ENCODE measurements at places on chromosomes 2 and 18.
A peak's percentile ranks its signal among the peaks of the same experiment; 100 is the strongest.

GRCh38 chr2:25821225-25822056, 56.8 kb downstream of the ASXL2 start:
- DNase-seq, result peak; percentile 27

GRCh38 chr2:177597759-177598158, 205.2 kb downstream of the AGPS start:
- no peak for DNase-seq

GRCh38 chr18:63917817-63918216, 10.1 kb downstream of the SERPINB10 start:
- peak; percentile 62 for DNase-seq

- peak; percentile 32 for DNase-seq
These were observed 427.3 kb downstream of the THSD7B start for GRCh38 chr2:137192366-137193310.

GRCh38 chr18:10851824-10852319, 297.5 kb downstream of the PIEZO2 start:
- DNase-seq, result peak; percentile 67

DNA sequence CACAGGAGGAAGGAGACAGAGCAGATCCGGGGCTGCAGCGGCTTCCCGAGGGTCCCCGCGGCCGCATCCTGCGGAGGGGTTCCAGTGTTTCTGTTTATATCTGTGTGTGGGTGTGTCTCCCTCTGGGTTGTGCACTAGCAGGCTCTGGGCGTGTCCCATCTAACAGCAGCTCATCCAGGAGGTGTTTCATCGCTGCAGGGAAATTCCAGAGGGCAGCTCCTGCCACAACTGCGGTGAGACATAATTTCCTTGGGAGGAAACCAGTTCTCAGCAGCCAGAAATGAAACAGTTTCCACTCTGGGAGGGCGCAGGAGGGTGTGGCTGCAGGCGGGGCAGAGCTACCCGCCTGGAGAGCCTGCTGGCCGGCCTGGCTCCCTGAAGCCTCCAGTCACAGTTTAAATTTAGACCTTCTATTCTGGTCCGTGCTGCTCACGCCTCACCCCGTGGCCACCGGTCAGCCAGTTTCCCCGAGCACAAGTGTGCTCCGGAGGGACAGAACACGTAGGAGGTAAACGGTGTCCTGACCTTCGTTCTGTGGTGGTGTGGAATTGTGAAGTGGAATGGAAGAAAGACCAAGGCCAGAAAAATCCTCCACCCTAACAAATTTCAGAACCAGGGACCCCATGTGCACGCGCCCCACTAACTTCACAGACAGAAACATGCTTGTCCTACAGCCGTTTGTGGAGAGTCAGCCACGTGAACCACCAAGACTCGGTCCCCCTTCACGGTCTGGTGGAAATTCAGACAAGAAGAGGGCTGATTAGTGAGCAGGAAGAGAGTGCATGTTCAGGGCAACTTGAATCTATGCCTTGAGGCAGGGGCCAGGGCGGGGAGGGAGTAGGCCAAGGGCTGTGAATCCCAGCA, 50.2 kb downstream of the TEX44 start:
- DNase-seq, result peak; percentile 92

DNA sequence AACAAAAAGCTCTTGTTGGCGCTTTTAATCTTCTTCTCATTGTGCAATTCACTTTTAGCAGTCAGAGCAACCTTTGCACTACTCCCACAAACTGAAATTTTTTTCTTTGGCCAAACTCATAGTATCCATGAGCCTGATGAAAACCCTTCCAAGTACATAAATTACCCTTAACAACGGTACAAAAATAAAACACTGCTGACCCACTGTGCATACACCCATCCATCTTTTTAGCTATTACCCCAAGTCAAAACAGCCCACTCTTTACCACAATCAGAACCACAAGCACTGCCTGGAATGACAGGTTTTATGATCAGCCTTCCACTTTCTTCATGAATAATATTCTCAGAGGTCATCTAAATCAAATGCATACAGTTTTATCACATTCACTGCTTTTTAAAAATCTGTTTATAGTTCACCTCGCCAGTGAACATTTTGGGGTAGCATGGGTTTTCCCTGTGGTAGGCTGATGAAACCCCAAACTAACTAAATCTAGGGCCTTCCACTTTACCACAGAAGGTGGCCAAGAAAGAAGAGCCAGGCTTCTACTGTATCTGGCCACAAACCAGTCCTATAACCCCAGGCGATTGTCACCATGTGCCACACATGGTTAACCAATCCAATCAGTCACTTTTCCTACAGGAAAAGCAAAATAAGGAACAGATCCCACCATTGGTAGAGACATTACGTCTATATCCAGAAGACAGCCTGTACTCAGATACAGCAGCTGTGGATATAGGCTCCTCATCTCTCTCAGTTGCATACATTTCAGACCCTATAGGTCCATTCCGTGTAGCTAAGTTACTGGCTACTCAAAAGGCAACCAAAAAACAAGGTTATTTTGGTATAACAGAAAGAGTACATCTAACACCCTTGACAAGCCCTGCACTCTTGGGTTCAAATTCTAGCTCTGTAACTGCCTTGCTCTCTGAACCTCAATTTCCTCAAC, 171.3 kb downstream of the THADA start:
- peak; percentile 99 for DNase-seq

DNA sequence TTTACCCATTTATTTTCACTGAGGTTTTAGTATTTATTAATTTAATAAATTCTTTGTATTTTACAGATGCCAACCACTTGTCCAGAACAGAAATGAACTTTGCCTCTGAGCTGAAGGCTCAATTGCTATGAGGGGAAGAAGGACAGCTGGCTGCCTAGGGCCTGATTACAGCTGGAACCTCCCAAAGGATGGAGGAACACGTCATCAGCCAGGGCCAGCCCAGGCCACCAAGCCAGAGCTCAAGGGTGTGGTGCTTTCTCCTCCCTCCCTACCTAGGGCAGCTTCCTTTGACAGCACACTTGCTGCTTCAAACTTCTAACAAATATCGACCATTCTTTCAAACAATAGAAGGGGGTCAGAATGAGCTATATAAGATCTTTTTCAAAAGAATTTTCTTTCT, 19.7 kb upstream of the RIOK3 start:
- no peak for DNase-seq

- no peak for DNase-seq
These were observed 1.0 kb downstream of the FAM136A start for GRCh38 chr2:70300771-70301343.

DNA sequence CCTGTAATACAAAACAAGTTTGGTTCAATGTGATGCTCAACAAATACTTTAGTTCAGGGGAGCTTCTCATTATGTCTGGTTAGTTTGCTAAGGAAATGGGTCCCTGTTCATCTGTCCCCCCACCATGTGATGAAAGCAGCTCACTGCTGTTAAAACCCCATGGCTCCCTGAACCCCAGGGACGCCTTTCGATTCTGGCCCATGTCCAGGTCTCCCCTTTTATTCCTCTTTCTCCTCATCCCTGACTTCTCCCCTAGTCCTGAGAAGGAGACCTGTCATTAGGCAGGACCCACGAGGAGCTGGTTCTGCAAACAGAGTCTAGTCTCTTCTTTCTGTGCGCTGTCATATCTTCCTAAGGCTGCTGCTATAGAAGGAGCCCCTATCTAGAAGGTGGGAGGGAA, 213.3 kb upstream of the OSR1 start:
- DNase-seq, result no peak

DNA sequence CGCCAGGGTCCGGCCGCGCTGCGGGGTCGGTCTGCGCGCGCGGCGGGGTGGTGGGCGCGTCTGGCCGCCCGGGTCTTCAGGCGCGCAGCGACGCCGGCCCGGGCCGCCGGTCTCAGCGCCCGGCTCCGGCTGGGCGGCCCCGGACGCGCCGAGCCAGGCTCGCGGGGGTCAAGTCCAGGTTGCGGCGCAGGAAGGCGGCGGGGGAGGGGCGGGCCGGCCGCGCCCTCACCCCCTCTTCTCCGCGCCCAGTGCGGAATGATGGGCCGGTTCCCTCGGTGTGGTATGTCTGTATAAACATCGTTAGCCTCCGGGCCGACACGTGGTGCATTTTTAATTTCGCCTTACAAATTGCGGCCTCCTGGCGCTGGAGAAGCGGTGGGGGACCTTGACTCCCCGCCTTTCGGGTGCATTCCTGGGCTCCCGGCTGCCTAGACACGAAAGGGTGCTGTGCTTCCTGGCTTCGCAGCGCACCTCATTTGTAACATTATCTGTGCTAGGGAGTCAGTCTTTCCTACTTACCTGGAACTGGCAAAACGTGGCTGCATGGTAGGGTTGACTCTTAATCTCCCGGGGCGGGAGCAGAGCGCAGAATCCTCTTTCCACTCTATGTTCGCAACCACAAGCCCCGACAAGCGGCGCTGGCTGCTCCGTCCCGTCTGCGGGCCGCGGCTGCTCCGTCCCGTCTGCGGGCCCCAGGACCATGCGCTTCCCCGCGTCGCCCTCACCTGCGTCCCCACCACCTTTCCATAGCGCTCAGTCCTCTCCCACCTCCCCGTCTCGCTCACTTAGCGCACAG, 69.0 kb downstream of the CTAGE1 start:
- peak; percentile 97 for DNase-seq

Data from amniotic epithelial cell (primary cell).